ENCODE measurements at places on chromosomes 4 and X. TPM values are rescaled to one million over a fixed set of nuclear protein-coding genes. Genes with fewer than 3 reads are reported as not detected.

Gene NEIL3
- total RNA-seq: 0.52 TPM

Gene FOXP3
- 0.35 TPM for total RNA-seq

Gene LRP2BP
- total RNA-seq: 0.72 TPM

Gene BBS12
- total RNA-seq: 2.8 TPM

Gene EREG
- 0.69 TPM for total RNA-seq

Gene SMIM10
- total RNA-seq: 5.2 TPM

Gene GPR173
- total RNA-seq: 1.3 TPM

DNA sequence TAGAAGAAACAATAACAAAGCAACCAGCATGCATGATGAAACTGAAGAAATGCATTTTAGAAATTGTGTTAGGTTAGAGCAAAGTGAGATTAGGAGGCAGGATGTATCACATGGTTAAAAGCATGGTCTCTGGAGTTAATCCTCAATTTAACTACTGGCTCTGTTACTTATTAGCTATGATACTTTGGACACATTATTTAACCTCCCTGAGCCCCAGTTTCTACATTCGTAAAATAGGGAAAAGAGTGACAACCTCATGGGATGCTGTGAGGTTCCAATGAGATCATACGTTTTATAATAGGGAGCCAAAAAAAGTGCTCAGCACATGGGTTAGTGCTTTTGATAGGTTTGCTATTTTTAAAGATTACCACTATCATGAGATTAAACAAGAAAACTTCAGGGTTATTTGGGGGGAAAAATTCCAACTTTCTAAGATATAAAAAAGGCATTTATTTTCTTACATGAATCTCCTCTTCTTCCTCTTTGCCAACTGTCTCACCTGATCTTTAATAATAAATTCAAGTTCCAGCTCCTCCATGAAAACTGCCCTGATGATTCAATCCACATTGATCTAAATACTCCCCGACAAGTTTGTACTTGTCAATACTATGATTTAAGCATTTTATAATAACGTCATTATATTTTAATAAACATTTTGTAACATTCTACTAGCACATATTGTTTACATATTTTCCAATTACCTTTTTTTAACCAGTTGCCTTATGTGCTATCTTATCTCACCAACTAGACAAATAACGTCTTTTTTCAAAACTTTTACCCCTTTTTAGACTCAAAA, 4.6 kb downstream of the SEC31A start:
- peaks cover 3% of the 10 kb centered on the region for H3K36me3 ChIP-seq
- H3K4me1 ChIP-seq: peaks cover 42% of the 10 kb centered on the region
- no peak overlapping the region for H3K4me3 ChIP-seq
- no peak overlapping the region for H3K27ac ChIP-seq

DNA sequence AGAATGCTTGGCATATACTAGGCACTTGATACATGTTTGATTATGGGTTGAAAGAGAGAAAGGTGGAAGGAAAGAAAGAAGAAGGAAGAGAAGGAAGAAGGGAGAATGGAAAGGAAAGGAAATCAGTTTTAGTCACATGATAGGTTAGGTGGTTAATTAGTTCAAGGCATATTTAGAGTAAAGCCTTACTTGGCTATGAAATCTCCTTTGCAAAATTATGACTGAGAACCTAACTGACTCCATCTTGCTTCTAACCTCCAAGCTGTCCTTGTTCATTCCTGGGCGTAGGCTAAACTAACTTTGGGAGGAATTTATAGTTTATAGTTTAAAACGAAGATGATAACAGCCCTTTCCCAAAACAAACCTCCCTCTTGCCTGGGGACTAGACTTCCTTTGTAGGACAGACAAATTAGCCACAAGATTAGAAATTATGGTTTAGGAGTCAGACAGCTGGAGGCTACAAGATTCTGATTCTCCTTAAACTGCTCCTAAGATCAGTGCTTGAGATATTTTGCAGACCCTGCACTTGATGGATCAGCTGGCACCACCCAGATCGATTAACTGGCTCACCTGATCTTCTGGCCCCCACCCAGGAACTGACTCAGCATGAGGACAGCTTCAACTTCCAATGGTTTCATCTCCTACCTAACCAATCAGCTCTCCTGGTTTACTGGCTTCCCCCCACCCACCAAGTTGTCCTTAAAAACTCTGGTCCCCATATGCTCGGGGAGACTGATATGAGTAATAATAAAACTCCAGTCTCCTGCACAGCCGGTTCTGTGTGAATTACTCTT, 55.0 kb downstream of the TXK start:
- H3K36me3 ChIP-seq: no peaks in the 10 kb centered on the region
- DNase-seq: no peak
- H3K4me1 ChIP-seq: no peaks in the 10 kb centered on the region

DNA sequence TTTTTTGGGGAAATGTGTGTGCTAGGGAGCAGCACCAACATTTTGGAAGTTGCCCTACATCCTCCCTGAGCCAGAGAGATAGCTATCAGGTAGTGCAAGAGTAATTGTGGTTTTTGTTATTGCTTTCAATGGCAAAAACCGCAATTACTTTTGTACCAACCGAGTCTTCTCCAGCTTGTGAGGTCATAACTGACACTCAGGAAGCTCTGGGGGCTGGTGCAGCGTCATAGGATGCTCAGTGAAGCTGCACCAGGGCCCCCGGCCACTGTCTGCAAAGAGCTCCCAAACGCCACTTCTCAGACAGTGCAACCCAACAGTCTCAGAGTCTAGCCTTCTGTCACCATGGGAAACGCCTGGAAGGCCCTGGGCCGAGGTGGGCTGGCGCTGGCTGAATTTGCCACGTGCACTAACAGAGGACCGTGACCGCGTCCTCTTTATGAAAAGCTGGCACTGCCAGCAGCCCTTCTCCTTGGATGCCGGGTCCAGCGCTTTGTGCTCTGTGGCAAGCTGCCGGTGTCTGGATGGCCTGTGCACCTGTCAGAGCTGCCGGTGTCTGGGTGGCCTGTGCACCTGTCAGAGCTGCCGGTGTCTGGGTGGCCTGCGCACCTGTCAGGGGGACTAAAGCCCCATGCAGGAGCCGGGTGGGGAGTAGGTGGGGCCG, 19.4 kb downstream of the SH3TC1 start:
- no peak for DNase-seq
- peaks cover 59% of the 10 kb centered on the region for H3K36me3 ChIP-seq
- H3K4me1 ChIP-seq: peaks cover 20% of the 10 kb centered on the region
- no peak overlapping the region for H3K4me3 ChIP-seq
- no peaks in the 10 kb centered on the region for H3K27me3 ChIP-seq

DNA sequence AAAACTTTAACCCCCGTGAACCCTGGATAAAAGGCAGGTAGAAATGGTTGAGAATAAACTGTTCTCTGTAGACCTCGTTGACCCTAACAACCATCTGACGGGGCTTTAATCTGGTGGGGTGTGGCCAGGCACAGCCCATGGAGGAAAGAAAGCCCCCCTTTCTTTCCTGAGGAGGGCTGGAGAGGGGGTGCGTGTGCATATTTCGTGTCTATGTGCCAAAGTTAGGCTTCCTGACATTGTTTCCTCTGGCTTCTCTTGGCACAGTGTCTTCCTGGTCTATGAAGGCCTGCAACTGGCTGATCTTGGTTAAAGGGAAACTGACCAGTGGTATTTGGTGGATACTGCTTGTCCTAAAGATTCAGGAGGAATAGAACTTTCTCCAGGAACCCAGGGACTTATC, 97.1 kb downstream of the MGST2 start:
- DNase-seq: no peak
- no peaks in the 10 kb centered on the region for H3K27me3 ChIP-seq
- no peak overlapping the region for H3K4me3 ChIP-seq
- peaks cover 46% of the 10 kb centered on the region for H3K4me1 ChIP-seq

DNA sequence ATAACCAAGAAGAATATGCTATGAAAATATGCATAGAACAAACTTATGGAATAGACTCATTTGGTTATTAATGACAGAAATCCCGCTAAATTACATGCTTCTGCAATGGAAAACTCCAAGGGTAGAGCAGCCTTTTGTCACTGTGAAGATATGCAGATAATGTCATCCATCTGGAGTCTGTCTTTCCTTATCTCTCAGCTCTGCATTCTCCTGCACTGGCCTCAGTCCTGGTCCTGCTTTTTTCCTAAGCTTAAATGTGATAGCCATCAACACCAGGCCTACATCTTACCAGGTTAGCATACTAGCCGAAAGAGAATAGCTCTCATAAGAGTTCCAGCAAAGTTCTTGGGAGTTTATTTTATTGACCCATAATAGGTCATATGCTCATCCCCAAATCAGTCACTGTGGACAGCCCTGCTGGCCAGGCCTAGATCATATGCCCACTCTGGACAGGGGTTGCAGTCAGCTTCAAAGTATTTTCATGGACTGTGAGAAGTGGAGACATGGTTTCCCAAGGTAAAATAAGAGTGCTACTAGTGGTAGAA, 86.5 kb upstream of the LEF1 start:
- no peaks in the 10 kb centered on the region for H3K4me1 ChIP-seq
- no peak overlapping the region for H3K4me3 ChIP-seq
- H3K27ac ChIP-seq: no peak overlapping the region
- no peaks in the 10 kb centered on the region for H3K36me3 ChIP-seq
- DNase-seq: no peak

- H3K27ac ChIP-seq: no peak overlapping the region
- H3K4me1 ChIP-seq: no peaks in the 10 kb centered on the region
- no peak for DNase-seq
- H3K27me3 ChIP-seq: no peaks in the 10 kb centered on the region
- H3K4me3 ChIP-seq: no peak overlapping the region
- H3K36me3 ChIP-seq: no peaks in the 10 kb centered on the region
Observed at GRCh38 chr4:20096911-20097310, 154.8 kb upstream of the SLIT2 start.

DNA sequence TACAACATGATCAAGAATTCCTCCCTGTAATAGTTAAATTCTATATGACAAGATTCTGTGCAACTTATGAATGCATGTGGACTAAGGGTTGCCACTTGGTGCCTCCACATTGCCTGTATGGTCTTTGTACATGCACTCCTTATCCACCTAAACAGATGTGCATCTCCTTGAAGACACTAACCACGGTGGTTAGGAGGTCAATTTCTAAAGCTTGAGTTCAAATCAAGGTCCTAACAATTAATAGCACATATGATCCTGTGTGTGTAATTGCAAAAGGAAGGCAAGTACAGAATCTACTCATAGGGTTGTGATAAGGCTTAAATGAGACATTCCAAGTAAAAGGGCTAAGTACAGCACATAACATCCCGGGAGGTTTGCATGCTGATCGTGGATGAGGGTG, 1.5 kb upstream of the IL21 start:
- H3K36me3 ChIP-seq: no peaks in the 10 kb centered on the region
- no peak for DNase-seq
- no peak overlapping the region for H3K4me3 ChIP-seq
- H3K27ac ChIP-seq: no peak overlapping the region
- H3K4me1 ChIP-seq: peaks cover 5% of the 10 kb centered on the region

GRCh38 chr4:38386654-38387188, 277.3 kb upstream of the KLF3 start:
- H3K36me3 ChIP-seq: no peaks in the 10 kb centered on the region
- H3K27me3 ChIP-seq: no peaks in the 10 kb centered on the region
- H3K27ac ChIP-seq: no peak overlapping the region
- peaks cover 23% of the 10 kb centered on the region for H3K4me1 ChIP-seq
- DNase-seq: no peak

DNA sequence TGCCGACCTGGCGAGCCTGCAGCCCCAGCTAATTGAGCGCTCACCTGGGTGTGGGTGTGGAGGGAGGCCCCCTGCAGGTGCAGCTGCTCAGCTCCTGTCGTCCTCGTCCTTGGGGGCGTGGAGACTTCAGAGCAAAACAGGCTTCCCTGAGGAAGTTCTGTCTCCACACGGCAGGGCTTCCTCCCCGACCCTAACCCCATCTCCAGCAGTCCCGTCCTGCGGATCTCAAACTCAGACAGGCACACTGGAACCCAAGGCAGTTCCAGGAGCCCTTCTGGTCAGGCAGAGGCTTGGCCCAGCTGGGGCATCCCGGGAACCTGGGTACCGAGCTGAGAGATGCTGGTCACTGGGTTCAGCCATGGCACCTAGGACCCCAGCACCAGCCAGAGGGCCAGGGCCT, 24.4 kb downstream of the TACC3 start:
- no peak overlapping the region for H3K27ac ChIP-seq
- no peak overlapping the region for H3K4me3 ChIP-seq

DNA sequence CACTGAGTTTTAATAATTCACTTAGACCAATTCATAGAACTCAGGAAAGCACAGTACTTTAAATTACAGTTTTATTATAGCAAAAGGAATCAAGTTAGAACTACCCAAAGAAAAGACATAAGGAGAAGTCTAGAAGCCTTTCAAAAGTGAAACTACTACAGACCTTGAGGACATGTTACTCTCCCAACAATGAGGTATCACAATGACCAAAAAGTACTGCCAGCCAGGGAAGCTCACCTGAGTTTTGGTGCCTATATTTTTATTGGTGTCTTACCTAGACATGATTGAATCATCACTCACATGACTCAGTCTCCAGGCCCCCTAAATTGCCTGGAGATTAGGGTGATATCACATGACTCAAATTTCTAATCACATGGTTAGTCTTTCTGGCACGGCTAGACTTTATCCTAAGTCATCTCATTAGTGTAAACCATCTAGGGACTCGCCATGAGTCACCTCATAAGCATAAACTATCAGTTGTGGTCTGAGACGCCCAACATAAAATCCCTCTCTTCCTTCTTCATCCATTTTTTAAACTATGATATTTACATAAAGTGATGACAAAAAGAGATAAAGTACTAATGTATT, 372.3 kb downstream of the TMA16 start:
- no peaks in the 10 kb centered on the region for H3K27me3 ChIP-seq
- DNase-seq: no peak
- H3K27ac ChIP-seq: no peak overlapping the region

DNA sequence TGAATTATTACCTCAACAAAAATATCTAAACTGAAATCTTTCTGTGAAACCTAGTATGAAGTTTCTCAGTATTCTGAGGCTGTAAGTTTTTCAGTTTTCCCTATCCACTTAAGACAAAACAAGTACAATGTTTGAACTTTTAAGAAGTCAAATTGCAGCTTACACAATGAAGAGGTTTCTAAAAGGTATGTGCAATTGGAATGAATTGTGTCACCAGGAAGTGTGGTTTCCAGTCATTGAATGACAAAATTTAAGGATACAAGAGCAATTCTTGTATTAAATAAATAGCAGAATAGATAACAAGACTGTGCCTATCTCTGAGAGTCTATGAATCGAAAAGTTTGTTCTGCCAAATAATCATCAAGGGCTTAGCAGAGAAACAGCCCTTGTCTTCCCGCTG, 207.3 kb downstream of the ANKRD50 start:
- H3K36me3 ChIP-seq: no peaks in the 10 kb centered on the region
- no peak overlapping the region for H3K27ac ChIP-seq
- no peaks in the 10 kb centered on the region for H3K27me3 ChIP-seq
- H3K4me3 ChIP-seq: no peak overlapping the region
- H3K4me1 ChIP-seq: no peaks in the 10 kb centered on the region
- DNase-seq: no peak

- no peak for DNase-seq
- no peaks in the 10 kb centered on the region for H3K4me1 ChIP-seq
- no peak overlapping the region for H3K27ac ChIP-seq
- H3K36me3 ChIP-seq: no peaks in the 10 kb centered on the region
- no peak overlapping the region for H3K4me3 ChIP-seq
- H3K27me3 ChIP-seq: no peaks in the 10 kb centered on the region
Observed at GRCh38 chr4:89992744-89993143, 98.1 kb downstream of the MMRN1 start.

- H3K4me1 ChIP-seq: no peaks in the 10 kb centered on the region
- no peaks in the 10 kb centered on the region for H3K27me3 ChIP-seq
- DNase-seq: no peak
- H3K36me3 ChIP-seq: no peaks in the 10 kb centered on the region
Observed at GRCh38 chr4:99987681-99988080, 37.6 kb upstream of the H2AZ1 start.

Measured in upper lobe of right lung (tissue), 1 donor.